ENCODE measurements at places on chromosomes 4 and X. TPM values are rescaled to one million over a fixed set of nuclear protein-coding genes. Genes with fewer than 3 reads are reported as not detected.

DNA sequence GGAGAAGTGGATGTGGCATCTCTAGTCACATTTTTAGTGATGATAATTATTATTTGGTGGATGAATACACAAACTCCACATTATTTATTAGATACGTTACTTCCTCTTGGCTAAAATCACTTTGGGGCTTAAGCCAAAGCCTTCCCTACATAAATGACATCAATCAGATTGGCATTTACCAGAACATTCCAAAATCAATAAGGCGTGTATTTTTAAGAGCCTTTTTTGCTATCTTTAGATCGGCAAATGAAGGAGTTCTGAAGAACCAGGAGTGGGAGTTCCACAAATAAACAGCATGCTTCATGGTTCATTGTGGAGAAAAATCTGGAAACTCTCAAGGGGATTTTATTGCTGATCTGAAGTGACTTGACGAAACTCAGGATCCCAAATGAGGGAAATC, 89.7 kb downstream of the AMELX start:
- no peak for DNase-seq

DNA sequence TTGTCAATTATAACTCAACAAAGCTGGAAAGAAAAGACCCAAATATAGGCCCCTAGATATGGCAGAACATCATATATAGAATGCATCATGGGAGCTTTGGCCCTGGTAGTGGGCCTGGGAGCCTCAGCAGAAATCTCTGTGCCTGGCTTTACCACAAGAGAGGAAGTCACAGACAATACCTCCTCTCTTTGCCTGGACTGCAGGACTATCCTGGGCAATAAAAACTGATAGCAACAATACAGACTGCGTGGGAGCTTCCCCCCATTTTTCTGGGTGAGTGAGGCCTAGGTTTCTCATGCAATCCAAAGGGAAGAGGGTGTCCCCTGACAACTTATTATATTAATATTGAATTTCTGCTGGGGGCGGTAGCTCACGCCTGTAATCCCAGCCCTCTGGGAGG, 64.0 kb upstream of the NFKB1 start:
- DNase-seq: no peak

GRCh38 chrX:37825215-37825842, 22.0 kb downstream of the DYNLT3 start:
- DNase-seq: no peak

- DNase-seq: no peak
Measured at GRCh38 chr4:148022975-148023374, 291.1 kb downstream of the ARHGAP10 start.

- no peak for DNase-seq
Measured at GRCh38 chr4:185726931-185727330, 85.1 kb downstream of the SORBS2 start.

PAGE1 gene
- total RNA-seq: not detected

DNA sequence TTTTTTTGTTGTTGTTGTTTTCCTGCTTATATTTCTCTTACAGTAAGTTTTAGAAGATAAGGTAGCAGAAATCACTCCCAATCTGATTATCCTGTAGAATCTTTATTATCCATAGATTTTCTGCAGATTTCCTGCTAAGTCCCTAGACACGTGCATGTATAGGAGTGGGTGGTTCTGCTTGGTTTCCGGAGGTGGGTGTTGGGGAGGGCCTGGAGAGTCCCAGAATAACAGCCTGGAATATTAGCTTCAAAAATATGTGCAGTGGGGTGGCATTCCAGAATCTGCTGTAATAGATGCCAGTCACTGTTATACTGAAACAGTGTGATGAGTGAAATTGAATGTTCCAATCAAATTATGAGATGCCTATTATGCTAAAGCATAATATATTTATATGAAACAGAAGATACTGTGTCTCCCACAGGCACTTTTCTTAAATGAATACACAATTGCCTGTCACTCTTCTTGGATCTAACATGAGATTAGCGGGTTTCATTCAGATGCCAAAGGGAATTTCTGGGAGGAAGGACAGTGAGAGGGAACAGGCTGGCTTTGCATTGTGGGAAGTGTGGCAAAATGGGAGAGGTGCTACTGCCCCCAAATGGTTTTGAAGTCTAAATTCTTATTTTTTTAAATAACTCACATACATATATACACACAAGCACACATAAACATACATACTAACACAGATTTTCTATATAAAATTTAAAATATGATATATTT, 37.6 kb downstream of the C4orf50 start:
- DNase-seq: no peak

- DNase-seq: no peak
Measured at GRCh38 chr4:14719053-14719452, 283.2 kb upstream of the CPEB2 start.

ZC4H2 gene
- total RNA-seq: 5.5 TPM

TBC1D9 gene
- total RNA-seq: 75.9 TPM

DNA sequence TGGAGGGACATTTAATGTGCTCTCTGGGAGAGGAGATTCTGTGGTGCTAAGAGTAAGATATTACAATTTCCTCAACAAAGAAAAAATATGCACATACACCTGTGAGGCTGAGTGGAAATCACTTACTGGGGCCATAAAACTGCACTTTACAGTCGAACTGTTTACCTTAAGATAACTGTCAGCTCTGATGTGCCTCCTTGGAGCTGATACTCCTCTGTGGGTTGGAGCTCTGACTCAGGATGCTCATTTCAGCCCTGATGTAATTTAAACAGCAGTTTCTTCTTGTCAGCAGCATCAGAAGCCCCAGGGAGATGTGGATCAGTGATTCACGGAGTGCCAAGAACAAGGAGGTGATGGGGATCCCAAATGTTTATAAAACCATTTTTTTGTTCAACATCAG, 241.9 kb upstream of the SFRP2 start:
- DNase-seq: no peak

DNA sequence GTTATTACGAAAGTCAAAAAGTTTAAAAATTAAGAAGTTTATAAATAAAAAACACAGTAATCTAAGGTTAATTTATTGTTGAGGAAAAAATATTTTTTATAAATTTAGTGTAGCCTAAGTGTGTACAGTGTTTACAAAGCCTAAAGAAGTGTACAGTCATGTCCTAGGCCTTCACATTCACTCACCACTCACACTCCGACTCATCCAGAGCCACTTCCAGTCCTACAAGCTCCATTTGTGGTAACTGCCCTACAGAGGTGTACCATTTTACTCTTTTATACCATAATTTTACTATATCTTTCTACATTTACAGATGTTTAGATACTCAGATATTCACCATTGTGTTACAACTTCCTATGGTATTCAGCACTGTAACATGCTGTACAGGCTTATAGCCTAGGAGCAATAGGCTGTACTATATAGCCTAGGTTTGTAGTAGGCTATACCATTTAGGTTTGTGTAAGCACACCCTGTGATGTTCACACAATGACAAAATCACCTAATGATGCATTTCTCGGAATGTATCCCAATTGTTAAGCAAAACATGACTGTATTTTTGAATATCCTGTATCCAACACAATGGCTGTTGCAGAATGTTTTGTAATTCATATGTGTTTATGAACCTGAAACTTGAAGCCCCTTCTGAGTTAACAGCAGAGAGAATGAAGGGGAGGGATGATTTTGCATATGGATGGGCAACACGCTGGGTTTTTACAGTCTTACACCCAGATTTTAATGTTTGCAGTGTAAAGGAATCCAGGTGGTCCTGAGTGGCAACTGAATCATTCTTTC, 3.1 kb downstream of the PPBP start:
- DNase-seq: no peak

DNA sequence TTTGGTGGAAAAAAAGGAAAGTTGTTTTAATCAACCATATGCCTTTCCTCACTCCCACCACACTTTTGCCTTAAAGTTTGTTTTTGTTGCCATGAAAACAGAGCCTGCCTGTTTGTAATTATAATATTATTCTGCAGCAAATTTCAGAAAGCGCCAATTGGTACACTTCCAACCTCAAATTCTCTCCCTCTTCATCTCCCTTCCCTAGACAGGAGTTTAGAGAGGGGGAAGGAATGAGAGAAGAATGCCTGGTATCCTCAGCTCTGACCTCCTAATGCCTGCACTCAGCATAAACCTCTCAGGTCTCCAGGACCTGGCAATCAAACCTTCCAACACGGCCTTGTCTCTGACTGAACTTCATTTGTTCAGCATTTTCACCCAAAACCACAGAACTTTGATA, 138.4 kb upstream of the HCCS start:
- DNase-seq: no peak

DNA sequence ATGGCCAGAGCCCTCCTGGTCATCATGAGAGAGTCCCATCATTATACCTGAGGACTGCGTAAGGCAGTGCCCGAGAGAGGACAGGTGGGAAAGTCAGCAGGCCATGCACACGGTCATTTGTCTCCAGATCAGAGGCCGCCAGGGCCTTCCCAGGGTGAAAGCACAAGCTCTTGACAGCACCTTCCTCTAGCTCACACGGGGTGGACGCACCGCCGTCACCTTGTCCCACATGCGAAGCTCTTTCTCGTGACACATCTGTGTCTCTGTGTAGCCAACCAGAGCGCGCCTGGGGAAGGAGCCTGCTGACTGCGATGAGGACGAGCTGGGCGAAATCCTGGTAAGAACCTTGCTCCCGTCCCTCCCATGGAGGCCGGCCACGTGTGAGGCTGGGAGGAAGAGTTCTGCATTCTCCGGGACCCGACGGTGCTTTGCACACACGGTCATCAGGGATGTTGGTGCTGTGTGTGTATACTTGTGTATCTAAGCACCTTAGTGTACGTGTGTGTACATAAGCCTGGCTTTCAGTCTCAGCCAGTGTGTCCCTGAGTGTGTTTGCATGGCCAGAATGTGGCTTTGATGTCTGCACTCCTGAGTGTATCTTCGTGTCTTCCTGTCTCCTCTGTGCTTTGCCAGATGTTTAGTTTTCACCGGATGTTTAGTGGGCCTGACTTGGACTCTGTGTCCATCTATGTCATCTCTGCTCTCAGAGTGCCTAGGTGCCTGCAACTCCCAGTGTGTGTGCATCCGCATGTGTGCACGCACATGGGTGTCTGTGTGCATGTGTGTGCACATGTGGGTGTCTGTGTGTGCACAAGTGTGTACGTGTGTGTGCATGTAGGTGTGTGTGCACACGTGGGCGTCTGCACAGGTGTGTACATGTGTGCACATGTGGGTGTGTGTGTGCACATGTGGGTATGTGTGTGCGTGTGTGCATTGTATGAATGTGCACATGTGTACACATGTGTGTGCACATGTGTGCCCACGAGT, 15.1 kb downstream of the ATP5ME start:
- no peak for DNase-seq

VCX3B gene
- total RNA-seq: not detected

GRCh38 chr4:176584031-176584606, 208.6 kb downstream of the VEGFC start:
- no peak for DNase-seq

LRIT3 gene
- not detected for total RNA-seq

MAGEB16 gene
- total RNA-seq: not detected

DNA sequence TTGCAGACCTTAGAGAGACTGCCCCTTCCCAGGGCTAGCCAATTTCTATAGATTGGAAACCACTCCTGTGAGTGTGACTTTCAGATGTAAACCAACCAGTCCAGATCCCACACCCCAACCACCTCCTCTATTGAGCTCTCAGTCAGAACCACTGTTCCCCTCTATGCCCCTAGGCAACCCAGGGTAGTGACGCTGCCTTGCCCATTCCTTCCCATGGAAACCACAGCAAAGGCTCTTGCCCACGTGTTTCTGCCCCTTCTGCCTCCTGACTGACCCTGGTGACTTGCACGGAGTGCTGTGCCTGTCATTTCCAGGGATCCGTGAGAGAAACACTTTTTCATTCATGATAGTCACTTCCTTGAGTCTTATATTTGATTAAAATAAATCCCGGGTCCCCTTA, 32.4 kb downstream of the CYTL1 start:
- DNase-seq: no peak

NDP gene
- 0.78 TPM for total RNA-seq

- DNase-seq: no peak
Measured at GRCh38 chr4:78691971-78692821, 84.0 kb upstream of the BMP2K start.

GRCh38 chr4:114383721-114384120, 214.9 kb upstream of the UGT8 start:
- DNase-seq: no peak

DNA sequence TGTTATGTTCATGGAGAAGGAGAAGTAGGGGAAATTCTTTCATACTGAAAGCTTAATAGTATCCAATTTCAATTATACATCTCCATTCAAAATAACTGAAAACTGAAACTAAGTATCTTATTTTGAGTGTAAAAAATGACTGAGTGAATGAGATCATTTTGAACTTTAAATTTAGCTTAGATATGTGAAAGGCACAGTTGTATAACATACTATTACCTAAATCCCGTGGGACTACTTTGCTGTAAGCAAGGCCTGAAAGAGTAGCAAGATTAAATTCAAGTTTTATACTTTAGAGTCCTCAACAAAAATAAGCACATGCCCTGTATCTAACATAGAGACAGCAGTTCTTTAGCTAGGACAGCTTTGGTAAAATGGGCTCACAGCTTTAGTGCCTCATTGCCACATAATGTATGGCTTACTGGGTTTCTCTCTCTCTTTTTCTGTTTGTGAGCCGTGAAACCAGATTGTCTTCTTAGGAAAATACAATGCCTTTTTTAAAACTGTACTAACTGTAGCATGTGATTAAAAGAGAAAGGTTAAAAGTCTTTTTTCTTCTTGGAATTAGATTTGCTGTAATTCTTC, 43.2 kb downstream of the GSTCD start:
- no peak for DNase-seq

GRCh38 chr4:182929296-182929695, 12.1 kb upstream of the DCTD start:
- DNase-seq: no peak

GRCh38 chr4:25803720-25804225, 59.0 kb downstream of the SEL1L3 start:
- no peak for DNase-seq

- DNase-seq: no peak
Measured at GRCh38 chr4:79290376-79290775, 35.5 kb downstream of the NAA11 start.

All from pulmonary artery endothelial cell (primary cell).